ENCODE measurements at places on chromosomes 2 and 18.

GRCh38 chr18:10850216-10850615 is 299.2 kb downstream of the PIEZO2 start:
- no peak for DNase-seq

DNA sequence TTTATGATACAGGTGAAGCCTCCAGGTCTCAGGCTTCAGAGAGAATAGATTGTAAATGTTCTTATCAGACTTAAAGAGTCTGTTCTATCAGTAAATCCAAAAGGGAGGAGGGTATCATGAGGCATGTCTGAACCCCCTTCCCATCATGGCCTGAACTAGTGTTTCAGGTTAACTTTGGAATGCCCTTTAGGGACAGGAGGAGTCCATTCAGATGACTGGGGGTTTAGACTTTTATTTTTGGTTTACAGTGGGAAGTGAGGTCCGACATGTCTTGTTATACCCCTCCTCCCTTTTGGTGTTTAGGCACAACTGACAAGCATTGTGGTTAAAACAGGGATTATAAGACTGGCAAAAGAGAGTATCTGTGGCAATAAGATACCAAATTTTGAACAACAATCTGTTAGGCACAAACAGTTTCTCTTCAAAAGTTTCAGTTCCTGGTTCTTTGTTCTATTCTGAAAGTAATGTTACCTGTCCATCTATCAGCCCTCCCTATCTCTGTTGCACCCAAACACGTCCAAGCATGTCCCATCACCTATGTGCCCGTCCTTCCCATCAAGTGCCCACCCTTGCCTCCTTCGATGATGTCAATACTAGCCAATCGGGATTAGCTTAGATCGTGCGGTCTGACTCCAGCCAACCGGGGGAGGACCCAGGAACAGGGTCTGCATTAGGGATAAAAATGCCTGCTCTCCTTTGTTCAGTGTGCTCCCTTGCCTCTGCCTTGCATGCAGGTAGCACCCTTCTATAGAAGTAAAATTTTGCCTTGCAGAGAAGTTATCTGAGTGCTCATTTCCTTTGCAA is 16.4 kb downstream of the TCF23 start:
- DNase-seq, result no peak

DNA sequence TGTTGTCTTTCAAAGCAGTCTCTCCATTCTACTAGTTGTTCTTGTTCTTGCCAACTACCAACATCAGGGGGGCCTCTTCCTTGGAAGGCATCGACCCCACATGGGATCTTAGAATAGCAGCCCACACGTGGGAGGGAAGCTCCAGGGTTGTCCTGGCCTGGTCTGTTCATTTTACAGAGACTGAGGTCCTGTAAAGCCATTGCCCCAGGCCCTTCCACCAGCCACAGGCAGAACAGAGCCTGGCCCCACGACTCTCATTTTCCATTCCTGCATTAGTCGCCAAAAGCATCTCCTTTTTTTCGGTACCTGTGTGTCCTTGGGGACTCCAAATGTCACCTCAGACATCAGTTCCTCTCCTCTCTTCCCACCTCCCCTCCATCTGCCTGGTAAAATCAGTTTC is 28.0 kb downstream of the CNGA3 start:
- no peak for DNase-seq

- no peak for DNase-seq
These were observed 150.5 kb upstream of the HS6ST1 start for GRCh38 chr2:128469203-128469602.

GRCh38 chr18:58511897-58512581 is 116.9 kb downstream of the ALPK2 start:
- DNase-seq, result no peak

DNA sequence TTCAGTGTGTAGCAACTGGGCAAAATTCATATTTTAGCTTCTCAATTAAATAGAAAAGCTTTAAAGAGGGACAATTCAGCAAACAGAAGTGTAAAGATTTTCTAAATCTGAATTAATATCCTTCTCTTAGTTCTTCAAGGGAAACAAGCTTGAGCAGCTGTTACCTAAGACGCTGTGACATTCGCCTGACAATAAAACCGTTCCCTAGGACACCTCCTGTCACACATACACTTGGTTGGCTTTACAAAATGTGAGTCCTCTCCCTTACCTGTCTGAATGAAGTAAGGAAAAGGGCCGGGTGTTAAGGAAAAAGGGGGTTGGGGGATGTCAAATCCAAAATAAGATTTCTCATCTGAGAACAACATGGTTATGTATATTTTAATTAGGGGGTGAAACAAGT is 2.1 kb downstream of the SERTAD2 start:
- no peak for DNase-seq

DNA sequence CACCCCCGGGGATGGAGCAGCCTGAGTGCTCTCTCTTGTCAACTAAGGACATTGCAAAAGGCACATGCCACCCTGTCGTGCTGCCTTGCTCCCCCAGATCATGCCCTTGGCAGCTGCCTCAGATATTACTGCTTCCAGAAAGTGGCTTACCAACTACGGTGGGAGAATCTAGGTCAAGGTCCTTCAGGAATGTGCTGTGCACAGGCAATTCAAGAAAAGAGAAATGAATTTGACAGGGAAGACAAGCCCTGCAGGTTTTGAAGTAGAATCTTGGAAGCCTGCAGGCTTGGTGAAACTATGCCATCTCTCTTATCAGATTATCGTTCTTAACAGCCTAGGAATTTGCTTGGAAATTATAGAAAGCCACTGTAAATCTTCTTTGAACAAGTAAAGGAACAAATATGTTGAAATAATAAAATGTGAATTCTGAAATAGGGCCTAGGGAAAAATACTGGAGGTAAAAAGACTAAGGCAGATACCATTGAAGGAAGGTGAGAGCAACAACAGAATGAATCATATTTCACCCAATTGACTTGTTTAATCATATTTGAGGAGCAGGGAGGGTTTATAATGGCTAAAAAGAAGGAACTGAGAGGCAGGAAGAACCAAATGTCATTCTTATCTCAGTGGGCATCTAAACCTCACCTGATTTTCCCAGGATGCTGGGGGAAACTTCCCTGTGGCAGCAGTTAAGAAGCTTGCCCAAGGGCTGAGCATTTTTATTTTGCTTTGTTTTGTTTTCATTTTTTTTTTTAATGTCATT is 94.0 kb upstream of the GLS start:
- no peak for DNase-seq

- peak; percentile 4 for DNase-seq
These were observed 17.0 kb upstream of the LINC00305 start for GRCh38 chr18:64165906-64166305.

DNA sequence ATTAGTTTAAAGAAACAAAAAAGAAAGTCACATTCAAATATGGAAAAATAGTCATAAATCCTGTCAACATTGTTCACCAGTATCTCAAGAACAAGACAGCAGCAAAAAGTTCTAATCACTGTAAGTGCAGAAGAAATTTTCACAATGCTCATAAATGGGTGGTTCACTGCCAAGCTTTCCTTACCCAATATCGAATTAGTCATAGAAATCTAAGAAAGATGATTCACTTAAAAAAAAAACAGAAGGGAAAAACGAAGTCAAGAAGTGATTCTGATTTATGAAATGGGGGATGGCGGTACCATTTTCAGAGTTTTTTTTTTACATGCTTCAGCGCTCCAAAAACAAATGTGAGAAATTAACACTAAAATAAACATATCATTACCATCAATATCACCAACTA is 156.7 kb downstream of the EXOC6B start:
- no peak for DNase-seq

GRCh38 chr2:142866426-142866825 is 11.0 kb upstream of the KYNU start:
- DNase-seq, result no peak

DNA sequence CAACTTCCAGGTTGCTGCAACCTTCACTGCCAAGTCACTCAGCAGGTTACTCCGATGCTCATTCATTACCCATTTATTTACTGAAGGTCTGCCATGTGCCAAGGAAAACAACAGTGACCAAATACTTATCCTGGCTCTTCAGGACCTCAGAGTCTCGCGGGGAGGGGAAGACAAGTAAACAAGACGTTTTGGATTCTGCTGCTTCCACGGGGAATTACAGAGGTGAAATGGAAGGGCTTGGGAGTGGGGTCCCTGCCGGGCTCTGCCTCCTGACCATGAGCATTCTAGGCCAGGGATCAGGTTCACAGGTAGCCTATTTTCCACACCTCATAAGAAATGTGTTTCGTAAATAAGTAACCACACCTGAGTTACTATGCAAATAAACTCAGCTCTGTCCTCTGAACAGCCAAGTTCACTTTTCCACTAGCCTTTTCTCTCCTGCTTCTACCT is 68.1 kb downstream of the CLHC1 start:
- no peak for DNase-seq

DNA sequence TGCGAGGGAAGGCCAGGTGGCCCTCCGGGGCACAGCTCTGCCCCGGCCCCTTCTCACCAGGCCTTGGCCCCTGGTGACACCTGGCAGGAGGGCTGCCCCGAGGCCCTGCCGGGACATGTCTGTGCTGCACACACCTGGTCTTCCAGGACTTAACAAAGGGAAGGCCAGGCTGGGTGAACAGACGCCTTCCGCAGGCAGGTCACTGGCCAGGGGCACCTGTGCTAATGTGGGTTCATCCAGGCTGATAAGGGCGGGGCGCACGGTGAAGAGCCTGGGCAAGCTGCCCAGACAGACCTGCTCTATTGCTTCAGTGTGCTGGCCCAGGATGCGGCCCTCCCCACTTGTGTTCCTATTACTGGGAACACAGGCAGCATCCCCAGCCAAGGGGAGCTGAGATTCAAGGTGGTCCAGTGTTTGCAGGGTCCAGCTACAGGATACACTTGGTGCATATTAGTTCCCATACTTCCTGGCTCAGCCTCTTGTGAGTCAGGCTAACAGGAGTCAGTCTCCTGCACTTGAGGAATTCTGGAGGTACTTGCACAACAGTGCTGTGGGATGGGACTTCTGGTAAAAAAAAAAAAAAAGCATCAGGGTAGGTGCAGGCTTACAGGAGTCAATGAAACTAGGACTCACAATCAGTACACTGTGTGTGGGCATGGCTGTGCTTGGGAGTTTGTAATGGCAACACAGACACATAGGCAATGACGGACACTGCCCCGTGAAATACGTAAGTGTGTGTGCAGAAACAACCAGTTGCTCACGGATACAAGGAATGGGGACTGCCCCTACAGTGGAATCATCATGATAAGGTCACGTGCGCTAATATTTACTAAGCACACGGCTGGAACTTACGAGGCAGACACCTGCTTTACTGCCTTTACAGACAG is 261.4 kb downstream of the TWIST2 start:
- DNase-seq, result no peak

- no peak for DNase-seq
These were observed 8.7 kb upstream of the METAP1D start for GRCh38 chr2:171991027-171991426.

DNA sequence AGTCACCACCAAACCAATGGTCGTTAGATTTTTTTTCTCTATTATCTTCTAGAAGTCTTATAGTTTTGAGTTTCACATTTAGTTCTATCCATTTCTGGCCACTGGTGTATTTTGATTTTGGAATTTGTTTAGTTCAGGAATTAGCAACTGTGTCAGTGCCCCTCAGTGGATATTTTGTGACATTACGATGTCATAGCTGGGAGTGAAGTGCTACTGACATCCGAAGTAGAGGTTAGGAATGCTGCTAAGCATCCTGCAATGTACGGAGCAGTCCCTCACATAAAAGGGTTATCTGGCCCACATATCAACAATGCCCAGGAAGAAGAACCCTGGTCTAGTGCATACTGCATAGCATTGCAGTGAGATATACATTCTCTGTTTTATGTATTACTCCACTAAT is 157.4 kb upstream of the RGPD4 start:
- DNase-seq, result peak; percentile 30

GRCh38 chr2:17574406-17575073 is 34.0 kb downstream of the VSNL1 start:
- DNase-seq, result no peak

DNA sequence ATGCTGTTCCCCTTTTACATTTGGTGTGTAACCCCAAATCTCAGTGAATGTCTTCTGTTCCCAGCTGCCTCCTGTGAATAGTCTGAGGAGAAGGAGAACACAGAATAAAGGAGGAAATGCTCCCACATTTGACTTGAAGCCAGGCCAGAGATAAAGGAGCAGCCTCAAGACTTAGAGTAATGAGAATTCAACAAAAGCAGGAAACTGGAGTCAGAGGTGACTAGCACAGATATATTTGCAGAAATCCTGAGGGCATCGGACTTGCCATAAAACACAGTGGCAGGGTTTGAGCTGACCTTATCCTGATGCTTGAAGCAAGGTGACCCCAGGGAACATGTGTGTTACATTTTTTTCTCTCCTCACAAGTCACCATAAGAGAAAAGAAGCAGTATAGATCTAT is 291.4 kb upstream of the RND3 start:
- no peak for DNase-seq

GRCh38 chr2:241329669-241330615 is 14.2 kb downstream of the SEPTIN2 start:
- DNase-seq, result no peak

GRCh38 chr18:11654736-11655605 is 34.1 kb upstream of the GNAL start:
- peak; percentile 4 for DNase-seq

DNA sequence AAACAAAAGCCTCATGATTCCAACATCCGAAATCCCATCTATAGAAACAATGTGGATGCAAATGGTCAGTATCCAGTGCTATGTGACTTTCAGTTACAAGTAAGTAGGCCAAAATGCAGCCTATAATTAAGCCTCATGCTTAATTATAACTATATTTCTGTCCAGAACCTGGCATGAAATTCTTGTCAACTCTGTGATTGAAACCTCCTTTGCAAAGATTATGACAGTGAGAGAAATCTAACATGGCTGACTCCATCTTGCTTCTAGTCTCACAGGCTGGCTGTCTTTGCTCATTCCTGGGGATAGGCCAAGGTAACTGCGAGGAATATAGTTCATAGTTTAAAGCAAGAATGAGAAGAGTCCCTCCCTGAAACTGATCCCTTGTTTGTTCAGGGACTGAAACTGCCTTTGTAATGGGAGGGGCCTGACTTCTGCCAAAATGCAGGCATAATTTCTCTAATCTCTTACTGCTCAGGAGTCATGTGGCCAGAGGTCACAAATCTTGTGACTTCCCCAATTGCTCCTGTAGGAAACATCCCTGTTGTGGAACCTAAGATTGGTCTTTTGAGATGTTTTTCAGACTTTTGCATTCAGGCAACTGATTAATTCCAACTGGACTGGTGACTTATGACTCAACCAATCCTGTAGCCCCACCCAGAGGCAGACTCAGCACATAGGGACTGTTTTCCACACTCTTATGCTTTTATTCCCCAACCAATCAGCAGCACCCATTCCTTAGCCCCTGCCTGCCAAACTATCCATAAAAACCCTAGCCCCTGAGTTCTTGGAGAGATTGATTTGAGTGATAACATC is 84.5 kb upstream of the TLK1 start:
- no peak for DNase-seq

DNA sequence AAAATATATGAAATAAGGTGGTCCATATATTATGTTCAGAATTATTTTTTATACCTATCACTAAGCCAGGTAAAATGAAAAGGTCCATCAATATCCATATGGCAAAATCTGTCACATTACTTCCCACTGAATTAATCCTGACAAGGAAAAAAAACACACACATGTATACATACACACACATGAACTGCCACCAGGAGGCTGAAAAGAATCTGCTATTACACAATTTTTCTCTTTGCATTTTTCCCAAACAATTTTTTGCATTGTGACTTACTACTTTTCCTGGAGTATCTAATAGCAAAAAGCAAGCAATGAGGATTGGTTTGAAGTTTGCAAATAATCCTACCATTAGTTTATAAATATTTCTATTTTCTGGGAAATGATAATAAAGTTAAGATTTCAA is 128.2 kb upstream of the CD226 start:
- DNase-seq, result no peak
